Heart left ventricle (tissue), 16 donors: ENCODE measurements at places on chromosomes 1 and 21. TPM values are rescaled to one million over a fixed set of nuclear protein-coding genes. Genes with fewer than 3 reads are reported as not detected.

FAM167B gene
- polyA plus RNA-seq, result 14.1 TPM

DNA sequence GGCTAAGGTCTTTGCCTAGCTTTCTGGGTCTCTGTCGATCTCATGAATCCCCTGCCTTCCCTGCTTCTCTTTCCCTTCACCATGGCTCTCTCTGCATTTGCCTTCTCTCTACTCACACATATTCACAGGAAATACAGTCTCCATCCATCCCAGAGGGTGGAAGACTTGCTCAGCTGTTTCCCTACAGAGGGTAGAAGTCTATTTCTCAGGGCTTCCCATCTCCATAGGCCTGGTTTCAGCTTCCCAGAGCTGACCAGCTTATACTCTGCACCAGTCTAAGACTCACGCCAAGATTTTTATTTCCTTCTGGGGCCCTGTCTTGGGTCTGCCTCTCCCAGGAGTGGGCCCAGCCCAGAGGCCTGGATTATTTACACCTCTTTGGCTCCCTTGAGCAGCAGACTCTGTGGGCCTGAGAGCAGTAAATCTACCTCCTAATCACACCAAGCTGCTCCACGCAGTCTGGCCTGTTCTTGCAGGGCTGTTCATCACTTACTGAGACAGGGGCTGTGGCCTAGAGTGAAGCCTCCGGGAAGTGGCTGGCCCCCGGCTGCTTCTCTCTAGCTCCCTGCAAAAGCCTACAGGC is 102.5 kb downstream of the PLXNA2 start:
- DNase-seq, result no peak

FAF1 gene
- polyA plus RNA-seq, result 76.0 TPM

- no peak for DNase-seq
These were observed 35.4 kb downstream of the CXADR start for GRCh38 chr21:17548262-17548661.

DNA sequence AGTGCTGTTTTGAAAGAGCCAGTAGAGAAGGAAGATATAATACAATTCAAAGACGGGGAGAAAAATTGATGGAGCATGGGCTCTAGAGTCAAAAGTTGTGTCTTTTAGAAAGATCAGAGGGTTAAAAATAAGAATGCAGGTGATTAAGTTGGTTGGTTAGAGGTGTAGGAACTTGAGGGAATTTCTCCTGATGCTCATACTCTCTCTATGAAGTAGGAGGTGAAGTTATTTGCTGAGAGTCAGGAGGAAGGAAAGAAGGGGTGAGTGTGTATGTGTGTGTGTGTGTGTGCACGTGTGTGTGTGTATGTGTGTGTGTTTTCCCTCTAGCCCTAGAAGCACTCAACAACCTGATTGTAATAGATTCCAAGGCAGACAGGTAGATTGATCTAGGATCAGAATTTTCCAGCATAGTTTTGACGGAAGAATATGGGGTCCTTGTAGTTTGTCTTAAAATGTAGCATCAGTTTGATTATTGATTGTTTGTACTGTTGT is 88.3 kb upstream of the MACF1 start:
- no peak for DNase-seq

DNA sequence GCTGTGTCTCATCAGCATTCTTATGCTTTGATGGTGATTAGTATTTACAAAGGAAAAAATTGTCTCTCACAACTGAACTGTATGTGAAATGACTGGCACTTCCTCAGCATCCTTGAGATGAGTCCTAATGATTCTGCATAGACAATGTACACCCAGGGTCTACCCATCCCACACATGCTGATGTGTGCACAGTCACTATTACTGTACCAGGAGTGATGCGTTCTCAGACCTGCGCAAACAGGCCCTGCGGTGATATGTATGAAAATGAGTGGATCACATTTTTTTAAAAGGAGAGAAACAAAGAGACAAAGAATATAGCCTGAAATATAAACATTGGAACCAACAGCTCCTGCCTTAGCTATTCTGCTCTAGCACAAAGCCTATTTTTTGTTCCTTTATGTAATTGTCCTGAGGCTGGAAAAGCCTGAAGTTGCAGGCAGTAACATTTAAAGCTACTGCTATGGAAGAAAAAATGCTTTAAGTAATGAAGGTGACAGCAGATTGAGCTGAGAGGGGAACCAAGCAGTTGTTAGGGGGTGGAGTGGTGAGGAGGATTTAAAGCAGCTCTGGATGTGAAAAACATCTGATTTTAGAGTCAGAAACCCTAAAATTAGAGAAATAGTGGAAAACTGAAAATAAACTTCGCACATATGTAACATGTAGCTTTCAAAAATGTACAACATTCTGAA is 5.5 kb downstream of the RCAN1 start:
- no peak for DNase-seq

HES2 gene
- polyA plus RNA-seq, result 0.04 TPM

TSACC gene
- polyA plus RNA-seq, result not detected

TBX19 gene
- polyA plus RNA-seq, result 0.34 TPM

NCSTN gene
- polyA plus RNA-seq, result 47.3 TPM

GRCh38 chr1:210448297-210448892 is 119.7 kb downstream of the HHAT start:
- no peak for DNase-seq

OR2AJ1 gene
- not detected for polyA plus RNA-seq

NES gene
- 59.7 TPM for polyA plus RNA-seq

- peak; percentile 80 for DNase-seq
These were observed 71.2 kb upstream of the NBPF3 start for GRCh38 chr1:21368515-21369289.

GRCh38 chr1:8782955-8783354 is 34.5 kb downstream of the RERE start:
- no peak for DNase-seq

DNA sequence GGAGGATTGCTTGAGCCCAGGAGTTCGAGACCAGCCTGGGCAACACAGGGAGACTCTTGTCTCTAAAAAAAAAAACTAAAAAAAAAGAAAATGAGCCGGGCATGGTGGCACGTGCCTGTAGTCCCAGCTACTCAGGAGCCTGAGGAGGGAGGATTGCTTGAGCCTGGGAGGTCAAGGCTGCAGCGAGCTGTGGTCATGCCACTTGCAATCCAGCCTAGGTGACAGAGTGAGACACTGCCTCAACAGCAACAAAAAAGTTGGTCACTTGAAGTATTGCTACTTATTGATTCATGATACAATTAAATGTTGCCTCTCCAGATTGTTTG is 57.9 kb upstream of the CXADR start:
- DNase-seq, result no peak

- no peak for DNase-seq
These were observed 57.2 kb downstream of the CD46 start for GRCh38 chr1:207808911-207809555.

- DNase-seq, result no peak
These were observed 214.4 kb downstream of the NRIP1 start for GRCh38 chr21:14850394-14850793.

FBLIM1 gene
- polyA plus RNA-seq, result 31.6 TPM

- DNase-seq, result no peak
These were observed 268.4 kb upstream of the DUSP10 start for GRCh38 chr1:222010306-222010705.

- peak; percentile 64 for DNase-seq
These were observed 60.8 kb downstream of the EDN2 start for GRCh38 chr1:41423511-41424191.

DNA sequence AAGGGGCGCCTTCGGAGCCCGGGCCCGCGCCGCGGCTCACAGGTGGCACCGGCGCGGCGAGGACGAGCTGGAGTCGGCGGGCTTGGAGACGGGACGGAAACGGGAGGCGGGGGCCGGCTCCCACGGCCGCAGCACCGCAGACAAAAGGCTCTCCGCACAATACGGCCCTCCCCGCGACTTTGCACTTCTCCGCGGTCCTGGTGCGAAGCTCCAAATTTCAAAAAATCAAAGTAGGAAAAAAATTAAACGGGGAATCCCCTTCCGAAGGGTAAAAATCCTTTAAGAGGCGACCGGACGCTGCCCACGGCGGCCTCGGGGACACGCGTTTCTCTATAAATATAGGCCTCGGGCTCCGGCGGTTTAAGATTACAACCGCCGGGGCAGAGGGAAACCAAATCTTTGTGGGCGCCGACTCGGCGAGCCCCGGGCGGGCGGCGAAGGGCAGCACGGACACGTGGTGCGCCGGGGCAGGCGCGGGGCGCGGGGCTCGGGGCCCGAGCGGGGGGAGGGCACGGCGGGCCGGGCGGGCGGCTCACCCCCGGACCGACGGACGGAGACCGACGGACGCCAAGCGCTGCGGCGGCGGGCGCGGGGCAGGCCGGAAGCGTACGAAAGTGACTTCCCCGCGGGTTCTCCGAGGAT is 453 bp downstream of the PABPC4 start:
- DNase-seq, result no peak

- no peak for DNase-seq
These were observed 1176.1 kb downstream of the PLA2G4A start for GRCh38 chr1:188004849-188005248.

HIVEP3 gene
- 4.1 TPM for polyA plus RNA-seq

DNA sequence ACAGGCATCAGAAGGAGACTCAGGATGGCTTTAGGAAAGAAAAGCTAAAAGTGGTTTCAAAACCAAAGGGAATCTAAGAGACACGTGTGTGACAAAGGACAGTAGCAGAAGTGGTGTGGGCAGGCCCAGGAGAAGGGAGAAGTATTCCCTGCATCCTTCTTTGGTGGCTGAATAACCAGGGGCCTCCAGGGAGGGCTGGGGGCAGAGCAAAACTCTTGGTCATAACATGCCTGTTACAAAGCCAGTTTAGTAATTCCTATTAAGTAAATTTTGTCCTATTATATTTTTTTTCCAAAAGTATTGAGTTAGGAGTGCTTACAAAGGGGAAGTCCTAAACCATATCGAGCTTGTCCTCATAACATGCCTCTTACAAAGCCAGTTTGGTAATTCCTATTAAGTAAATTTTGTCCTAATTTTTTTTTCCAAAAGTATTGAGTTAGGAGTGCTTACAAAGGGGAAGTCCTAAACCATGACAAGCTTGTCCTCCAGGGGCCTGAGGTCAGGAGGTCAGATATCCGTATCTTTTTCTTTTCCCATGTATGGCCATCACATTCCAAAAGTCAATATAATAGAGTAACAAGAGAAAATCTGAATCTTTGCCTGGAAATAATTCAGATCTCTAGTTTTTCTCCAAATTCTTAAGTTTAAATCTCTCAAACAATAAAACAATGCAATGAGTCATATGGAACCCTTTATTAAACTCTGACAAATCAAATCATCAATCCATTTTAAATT is 509.2 kb downstream of the LTN1 start:
- DNase-seq, result no peak

SPTA1 gene
- polyA plus RNA-seq, result 0.19 TPM
